ENCODE measurements at places on chromosomes 5 and 9. TPM values are rescaled to one million over a fixed set of nuclear protein-coding genes. Genes with fewer than 3 reads are reported as not detected.

Gene SMU1
- polyA plus RNA-seq = 25.6 TPM

Gene C5orf58
- polyA plus RNA-seq = 0.59 TPM

Gene EIF4E1B
- not detected for polyA plus RNA-seq

Gene SOHLH1
- not detected for polyA plus RNA-seq

Gene SPINK1
- polyA plus RNA-seq = 104 TPM

Data from left renal pelvis (tissue), 4 donors.